ENCODE measurements at places on chromosomes 13 and 19.

DNA sequence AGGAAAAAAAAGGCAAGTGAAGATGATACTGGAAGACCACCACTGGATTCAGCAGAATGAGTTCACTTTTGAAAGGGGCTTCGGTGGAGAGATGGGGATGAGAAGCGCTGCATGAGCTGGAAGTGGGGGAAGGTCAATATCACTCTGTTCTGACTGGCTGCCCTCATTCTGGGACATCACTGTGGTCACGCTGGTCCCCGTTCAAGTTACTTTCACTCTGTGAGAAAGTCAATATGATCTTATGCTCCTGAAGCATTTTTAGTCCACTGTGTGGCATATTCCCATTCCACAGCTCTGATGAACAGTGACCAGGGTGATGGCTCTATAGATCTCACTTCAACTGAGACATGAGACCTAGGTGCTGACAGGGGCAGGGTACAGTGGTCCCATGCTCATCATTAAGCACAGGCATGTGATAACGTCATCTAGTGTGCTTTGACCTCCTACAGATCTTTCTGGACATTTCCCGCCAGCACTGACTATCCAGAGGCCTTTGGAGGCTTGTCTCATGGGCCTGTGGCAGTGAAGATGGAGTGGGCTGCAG, 40.2 kb upstream of the GPR183 start:
- no peak for DNase-seq

GRCh38 chr19:6292006-6292405, 12.2 kb upstream of the MLLT1 start:
- DNase-seq: no peak

DNA sequence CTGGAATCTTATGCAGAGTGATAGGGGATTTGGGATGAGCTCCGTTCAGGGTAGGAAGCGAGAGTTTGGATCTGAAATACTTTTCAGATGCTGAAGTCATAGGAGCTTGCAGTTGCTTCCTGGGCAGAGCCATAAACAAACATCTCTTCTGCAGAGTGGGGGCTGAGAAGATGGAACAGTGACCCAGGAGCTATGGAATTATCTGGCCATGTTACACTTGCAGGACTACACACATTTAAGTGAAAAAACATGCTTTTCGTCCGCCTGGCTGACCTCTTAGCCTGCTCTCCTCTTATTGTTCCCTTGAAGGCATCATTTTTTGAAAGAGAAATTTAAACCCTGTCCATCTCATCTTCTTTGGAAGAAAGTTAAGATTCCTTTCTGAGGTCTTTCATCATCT, 40.7 kb downstream of the PSG11 start:
- DNase-seq: no peak

DNA sequence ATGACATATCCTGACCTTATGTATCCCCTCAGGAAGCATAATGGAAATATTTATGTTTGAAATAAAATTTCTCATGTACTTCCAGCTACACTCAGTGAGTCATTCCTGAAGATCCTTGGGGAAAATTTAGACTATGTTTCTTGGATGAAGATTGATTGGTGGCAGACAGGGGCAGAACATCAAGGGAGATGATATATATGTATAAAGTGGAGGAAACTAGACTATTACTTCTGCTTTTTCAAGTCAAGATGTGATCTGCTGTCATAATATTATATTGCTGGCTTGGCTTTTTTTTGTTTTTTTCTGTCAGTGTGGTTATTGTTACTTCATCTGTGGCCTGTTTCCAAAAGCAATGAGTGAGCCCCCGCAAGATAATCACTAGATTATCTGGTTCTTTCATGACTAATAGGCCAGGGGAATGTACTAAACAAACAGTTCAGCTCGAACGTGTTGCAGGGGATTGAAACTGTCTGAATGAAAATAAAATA, 87.2 kb upstream of the TNFSF11 start:
- no peak for DNase-seq

DNA sequence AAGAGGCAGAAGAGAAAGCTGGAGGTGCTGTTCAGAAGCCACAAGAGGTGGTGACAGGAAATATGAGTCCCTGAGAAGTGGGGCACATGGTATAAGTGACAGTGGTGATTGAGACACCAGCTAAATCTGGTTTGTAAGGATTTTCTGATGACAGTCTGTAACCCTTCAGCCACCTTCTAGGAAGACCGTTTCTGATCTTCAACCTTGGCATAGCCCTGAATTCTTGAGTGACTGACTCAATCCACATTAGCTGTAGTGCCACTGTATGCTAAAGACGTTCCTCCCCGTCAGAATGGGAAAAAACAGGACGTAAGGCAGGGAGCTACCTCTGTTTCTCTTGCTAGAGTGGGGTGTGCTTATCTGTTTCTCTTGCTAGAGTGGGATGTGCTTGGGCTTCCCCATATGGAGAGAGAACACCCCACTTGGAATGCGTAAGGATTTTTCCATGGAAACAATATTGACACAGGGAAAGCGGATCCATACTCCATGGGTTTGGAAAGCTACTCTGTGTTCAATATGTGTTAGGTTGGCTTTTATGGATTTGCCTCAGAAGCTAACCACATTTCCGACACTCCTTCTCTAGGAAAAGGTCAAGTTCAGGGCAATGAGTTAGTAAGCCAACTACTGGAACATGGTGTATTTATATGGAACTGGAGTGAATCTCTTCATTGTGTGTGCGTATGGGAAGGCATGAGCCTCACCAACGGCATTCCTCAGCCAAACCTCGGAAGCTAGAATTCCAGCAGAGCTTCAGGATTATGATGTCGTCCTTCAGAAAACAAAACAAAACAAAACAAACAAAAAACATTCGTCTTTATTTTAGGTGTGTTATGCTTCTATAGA, 948.8 kb upstream of the SLC10A2 start:
- no peak for DNase-seq

GRCh38 chr19:47186446-47187334, 44.3 kb downstream of the BBC3 start:
- DNase-seq: no peak

DNA sequence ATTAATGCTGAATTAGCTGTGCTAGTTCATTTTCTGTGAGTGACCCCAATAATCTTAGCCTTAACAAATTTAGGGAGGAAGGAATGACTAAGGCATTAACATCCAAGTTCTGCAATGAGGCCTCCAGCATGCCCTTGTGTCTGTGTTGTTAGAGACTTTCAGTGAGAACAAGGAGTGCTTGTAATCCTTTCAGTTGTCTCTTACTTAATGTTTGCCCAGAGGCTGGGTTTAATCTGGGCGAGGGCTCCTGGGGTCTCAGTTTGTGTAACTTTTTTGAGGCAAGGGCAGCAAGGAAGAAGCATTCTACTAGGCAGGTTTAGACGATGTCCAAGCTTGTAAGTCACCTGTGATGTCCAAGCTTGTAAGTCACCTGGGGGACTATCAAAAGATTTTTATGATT, 24.3 kb downstream of the CCNA1 start:
- no peak for DNase-seq

GRCh38 chr13:40911341-40911740, 107.8 kb downstream of the ELF1 start:
- DNase-seq: no peak

DNA sequence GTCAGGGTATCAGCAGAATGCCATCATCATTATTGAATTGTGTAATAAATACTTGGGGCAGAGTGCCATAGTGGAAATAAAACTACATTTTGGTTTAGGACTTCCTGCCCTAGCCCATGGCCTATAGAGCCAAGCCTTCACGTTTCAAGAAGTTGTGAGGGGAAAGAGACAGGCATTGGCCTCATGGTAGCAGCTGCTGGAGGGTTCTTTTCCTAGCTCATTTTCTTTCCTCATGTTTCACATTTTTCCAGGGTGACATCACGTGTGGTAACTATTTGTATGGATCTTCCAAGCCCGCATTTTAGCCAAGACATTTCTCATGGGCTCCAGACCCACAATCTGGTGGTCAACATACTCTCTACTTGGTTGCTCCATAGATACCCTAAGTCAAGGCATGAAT, 80.4 kb downstream of the LRCH1 start:
- no peak for DNase-seq

DNA sequence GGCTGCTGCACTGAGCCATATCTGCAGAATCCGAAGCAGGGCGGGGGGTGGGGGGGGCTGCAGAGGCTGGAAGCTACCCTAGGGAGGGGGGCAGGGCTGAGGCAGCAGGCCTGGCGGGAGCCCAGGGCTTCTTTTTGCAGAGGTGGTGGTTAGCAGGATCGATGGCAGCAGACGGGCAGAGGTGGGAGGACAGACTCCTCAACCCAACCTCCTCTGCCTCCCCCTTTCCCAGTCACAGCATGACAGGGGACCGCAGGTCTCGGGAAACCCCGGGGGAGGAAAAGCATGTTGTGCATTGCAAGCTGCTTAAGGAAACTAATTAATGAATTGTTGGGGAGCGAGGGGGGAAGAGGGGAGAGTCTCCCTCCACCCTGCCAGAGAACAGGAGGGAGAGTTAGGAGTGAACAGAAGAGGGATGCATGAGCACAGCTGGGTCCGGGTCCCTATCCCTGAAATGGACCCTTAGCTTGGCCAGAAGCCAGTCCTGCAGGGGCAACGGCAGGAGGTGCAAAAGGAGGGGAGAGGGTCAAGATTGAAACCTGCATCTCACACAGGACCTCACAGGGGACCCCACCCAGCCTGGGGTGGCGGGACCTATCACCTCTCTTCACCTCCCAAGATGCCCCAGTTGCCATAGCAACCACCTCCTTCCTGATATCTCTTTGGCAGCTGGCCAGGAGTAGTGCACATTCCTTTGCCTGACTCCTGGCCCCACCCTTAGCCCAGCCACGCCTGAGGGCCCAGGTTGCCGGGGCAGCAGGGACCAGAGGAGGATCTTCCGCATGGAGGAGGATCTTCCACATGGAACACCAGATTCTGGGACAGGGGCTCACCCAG, 1.8 kb downstream of the FXYD7 start:
- DNase-seq: no peak

GRCh38 chr19:19719798-19720197, 13.1 kb downstream of the ZNF14 start:
- DNase-seq: no peak

DNA sequence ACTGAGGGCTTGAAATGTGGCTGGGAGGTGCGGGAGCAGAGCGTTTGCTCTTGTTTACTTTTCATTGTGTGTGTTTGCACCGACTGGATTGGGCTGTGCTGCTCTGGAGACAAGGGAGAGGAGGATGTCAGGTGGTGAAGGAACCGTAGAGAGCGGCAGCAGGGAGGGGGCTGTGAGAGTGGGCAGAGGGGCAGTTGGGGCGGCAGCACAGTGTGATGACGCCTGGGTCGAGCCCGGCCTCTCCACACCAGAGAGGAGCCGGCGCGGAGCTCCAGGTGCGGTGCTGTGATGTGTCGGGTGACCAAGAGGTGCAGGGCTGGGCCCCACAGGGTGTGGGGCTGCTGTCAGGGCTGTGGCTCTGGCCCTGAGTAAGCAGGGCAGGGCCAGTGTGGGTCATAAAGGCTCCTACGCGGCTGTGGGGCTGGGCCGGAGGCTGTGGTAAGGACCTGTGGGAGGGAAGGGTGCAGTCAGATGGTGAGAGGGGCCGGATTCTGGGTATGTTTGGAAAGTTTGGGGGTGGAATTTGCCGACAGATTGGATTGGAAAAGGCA, 10.5 kb downstream of the NAXD start:
- DNase-seq: no peak

DNA sequence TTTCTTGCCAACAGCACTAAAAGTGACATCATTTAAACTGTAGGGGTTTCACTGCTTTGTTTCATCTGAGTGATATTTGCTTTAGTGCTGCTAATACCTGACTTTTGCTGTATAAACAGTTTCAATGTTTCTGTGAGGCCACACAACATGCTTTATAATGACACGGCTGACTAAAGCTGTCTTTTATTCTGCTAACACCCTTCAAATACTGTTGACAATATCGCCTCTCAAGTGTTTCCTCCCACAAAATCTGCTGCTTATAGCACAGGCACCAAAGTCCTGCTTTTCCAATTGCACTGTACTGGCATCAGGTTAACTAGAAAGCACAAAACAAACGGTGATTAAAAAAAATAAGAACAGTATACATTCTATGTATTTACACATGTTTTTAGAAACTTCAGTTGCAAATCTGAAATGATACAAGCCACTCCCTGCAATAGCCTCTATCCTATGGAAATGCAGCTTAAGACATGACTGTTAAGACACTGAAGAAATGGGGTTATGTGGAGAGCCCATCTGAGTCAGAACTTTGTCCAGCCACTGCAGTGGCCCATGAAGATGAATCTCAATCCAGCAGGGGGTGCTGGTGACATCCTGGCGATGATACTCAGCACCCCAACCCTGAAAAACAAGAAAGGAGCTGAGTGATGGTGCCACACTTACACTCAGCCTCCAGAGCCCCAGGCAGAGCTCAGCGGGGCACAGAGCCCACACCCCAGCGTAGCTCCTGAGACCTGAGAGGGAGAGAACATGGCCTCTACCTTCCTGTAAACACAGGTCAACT, 29.4 kb downstream of the RFXAP start:
- DNase-seq: no peak

- DNase-seq: no peak
Observed at GRCh38 chr19:4604912-4605311, 34.4 kb upstream of the TNFAIP8L1 start.

DNA sequence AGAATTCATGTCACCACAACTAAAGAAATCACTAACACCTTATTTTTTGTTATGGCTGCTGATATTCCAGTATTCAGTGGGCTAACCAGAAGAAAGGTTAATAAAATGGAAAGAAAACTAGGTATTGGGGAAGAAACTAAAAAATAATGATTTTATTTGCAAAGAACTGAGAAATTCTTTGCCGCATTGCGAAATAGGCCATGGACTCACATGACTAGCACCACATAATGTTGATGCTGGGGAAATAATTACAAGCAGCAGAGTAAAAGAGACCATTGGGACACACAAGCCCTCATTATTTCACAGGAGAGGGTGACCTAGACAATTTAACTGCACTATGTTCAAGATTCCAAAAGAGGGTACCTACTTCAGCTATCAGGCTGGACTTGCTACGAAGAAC, 1411.5 kb downstream of the SLITRK5 start:
- no peak for DNase-seq

GRCh38 chr19:10096615-10096963, 5.9 kb downstream of the ANGPTL6 start:
- no peak for DNase-seq

- no peak for DNase-seq
Observed at GRCh38 chr13:109481040-109481439, 305.3 kb downstream of the IRS2 start.

DNA sequence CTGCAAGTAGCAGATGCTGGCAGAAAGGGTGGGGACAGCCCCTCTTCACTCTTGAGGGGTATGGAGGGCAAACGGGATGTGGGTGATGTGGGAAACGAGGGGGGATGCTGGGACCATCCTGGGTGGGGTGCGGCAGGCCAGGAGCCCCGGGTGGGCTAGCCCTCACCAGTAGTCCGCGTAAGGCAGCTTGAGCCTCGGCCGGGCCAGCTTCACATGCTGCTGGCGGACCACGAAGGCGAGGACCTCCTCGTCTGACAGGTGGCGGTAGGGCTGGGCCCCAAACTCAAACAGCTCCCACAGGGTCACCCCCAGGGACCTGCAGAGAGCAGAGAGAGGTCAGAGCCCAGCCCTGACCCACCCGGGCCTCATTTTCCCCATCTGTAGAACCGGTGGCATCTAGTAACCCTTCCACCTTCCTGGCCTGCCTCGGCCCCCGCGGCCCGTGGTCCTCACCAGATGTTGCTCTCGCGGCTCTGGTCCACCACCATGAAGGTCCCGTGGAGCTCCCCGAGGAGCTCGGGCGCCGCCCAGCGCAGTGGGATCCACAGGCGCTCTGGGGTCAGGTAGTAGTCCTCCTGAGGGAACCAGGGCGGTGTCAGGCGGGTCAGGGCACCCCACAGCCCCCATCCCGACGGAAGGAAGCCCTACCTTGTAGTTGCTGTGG, 10.7 kb downstream of the LMTK3 start:
- DNase-seq: no peak

All from mesenteric fat pad (tissue), 1 donor.